ENCODE measurements at places on chromosomes 5 and 9.

GRCh38 chr5:12896086-12896485, 991.8 kb upstream of the CTNND2 start:
- no peak for DNase-seq

DNA sequence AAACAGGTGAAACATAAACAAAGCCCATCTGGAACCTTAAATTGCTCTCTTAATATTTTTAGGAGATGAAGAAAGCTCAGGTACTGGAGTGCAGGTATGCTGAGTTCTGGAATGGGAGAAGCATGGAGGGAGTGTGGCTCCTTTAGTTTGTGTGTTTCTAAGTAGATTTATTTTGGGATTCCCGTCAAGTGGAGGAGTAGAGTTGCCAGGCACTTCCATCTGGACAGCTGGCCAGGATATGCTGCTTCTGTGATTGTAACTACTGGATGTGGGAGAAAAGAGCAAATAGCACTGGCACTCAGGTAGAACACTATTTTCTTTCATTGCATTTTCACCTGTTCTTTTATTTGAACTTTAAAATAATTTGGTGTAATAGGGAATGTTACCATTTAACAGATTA, 182.3 kb upstream of the MAST4 start:
- no peak for DNase-seq

GRCh38 chr9:99118782-99119466, 14.0 kb downstream of the TGFBR1 start:
- DNase-seq: no peak

- DNase-seq: no peak
Measured at GRCh38 chr5:15551113-15551504, 51.1 kb downstream of the FBXL7 start.

DNA sequence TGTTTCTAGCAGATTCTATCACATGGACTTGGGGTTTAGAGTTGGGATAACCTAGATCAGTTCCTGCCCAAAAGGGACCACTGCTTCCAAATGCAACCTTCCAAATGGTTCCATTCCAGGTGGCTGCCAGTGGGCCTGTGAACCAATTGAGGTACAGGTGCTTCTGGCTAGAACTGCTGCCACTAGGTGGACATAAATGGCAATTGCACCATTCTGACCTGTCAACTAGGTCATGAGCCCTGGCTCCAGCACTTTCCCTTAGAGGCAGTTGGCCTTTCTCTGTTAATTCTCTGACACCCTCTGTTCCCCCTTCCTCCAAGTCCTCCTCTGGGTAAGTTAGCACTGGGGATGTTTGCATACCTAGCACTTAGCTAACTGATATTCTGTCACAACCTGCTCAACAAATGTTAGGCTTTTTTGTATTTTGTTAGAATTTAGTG, 16.6 kb upstream of the HEMGN start:
- DNase-seq: peak; percentile 86

DNA sequence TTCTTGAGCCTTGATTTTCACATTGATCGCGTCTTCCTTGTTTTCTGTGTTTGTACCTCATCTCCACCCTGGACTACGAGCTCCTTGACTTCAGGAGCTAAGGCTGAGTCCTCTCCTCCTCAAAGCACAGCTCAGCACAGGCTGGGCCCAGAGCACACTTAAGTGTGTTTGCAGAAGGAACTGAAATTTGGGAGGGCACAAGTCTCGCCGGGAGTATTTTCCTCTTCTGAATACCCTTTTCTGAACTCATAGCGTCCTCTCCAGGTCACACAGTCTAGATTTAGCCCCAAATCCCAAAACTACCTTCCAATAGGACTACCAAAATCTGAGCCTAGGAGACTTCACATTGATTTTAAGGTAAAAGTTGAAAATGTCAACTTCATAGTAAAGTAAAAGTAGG, 41.6 kb downstream of the TSTD2 start:
- no peak for DNase-seq

DNA sequence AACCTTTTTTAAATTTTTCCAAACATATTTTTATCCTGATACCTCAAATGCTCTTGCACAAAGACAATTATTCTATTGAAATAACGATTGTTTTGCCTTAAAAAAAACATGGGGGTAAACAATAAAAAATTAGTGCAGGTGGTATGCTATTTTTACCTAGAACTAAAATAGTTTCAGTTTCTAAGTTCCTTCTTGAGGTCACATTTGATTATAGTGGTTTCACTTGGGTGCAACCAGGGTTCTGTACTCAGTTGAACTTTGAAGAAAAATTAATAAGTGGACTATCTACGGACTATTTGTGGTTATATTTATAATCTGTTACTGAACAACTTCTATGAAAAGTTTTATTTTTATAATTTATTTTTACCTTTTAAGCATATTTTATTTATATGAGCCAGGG, 387.1 kb upstream of the IZUMO3 start:
- no peak for DNase-seq

DNA sequence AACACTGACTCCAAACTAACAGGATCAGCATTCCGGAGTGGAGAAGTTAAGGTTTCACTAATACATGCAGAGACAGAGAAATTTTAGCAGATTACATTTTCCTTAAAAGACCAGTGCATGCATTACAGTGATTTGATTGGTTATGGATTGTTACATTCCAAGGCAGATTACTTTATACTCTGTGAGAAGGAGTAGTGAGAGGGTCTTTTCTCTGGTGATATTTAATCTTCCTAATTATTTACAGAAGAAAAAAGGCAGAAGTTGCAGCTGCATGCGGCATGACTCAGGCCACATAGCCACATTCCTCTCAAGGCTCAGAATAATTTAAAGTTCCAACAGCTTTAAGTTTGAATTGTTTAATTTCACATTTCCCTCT, 53.0 kb upstream of the PDZD2 start:
- DNase-seq: no peak

- no peak for DNase-seq
Measured at GRCh38 chr5:139788294-139788910, 7.2 kb upstream of the PSD2 start.

DNA sequence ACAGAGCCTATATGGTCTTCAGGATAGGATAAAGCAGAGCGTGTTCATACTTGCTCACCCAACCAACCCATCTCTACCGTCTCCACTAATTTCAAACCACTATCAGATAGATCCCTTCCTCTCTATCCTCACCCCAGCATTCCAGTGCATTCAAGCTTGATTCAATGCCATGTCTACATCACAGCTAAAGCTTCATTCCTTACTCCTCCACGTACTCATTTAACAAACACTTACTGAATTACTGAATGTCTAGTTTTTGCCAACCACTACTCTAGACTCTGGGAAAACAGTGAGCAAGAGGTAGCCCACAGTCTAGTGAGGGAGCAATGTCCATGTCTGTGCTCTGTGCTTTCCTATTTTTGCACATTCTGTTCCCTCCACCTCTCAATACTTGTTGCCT, 163.5 kb upstream of the MSX2 start:
- no peak for DNase-seq

DNA sequence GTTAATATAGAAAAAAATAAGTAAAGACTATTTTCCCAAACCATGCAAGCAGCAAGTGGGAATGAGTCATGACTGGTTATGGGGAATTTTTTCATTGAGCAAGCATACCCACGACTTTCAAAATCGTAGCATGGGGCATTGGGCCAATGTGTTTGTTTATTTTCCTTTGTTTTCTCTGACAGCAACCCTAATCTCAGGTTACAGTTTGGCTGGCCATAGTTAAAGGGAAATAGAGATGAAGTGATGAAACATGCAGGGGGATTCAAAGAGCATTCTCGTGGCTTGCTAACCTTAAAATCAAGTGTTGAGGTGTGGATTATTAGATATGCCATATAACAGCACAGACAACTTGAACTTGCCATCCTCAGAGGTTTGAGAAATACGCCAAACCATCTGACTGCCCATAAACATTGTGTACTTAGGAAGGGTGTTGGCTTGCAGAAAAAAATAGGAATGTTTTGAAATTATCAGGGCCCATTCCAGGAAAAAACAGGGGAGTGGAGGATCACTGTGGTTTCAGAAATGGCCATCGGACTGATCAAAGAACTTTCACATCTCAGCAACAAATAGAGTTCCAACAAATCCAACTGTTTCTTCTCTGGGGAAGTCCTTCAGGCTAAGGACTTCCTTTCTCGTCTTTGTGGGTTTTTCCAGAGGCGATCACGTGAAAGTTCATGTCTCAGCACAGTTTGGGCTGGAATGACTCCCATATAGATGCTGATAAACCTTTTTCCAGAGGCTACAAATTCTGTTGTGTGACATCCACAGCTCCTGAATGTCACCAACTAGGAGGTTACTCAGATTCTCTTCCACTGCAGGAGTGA, 259.1 kb downstream of the SYK start:
- DNase-seq: no peak

- no peak for DNase-seq
Measured at GRCh38 chr5:41482715-41483114, 27.7 kb downstream of the PLCXD3 start.

GRCh38 chr9:126411948-126412284, 85.3 kb downstream of the MVB12B start:
- no peak for DNase-seq

DNA sequence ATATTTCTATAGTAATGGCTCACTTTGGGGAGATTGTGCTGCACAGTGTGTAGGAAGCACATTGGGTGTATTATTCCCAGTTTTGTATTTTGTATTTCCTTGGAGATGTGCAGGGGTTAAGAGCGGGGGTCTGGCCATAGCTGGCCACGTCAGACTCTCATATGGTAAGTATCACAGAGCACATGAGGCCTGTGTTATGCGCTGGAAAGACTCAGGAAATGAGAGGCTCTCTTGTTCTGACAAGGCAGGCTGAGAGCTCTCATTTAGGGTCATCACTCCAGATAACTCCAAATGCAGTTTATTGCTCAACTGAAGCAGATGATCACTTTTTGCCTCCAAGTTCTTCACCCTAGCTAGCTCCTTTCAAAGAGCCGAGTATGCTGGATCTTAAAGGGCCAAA, 205.7 kb downstream of the NTRK2 start:
- no peak for DNase-seq

GRCh38 chr5:38455796-38456330, 100.6 kb downstream of the LIFR start:
- no peak for DNase-seq

GRCh38 chr5:36606428-36607113, at the start of gene SLC1A3:
TSS of gene SLC1A3 (plus strand) at chr5:36606606. CDS start at chr5:36608424, 1,818 bp downstream.
- peak; percentile 85 for DNase-seq

- DNase-seq: no peak
Measured at GRCh38 chr5:1087428-1087827, 24.4 kb downstream of the SLC12A7 start.

- peak; percentile 20 for DNase-seq
Measured at GRCh38 chr5:127934791-127935256, 148.7 kb upstream of the SLC12A2 start.

GRCh38 chr9:37374892-37375291, 47.6 kb upstream of the GRHPR start:
- no peak for DNase-seq

- DNase-seq: no peak
Measured at GRCh38 chr5:153421676-153422075, 68.8 kb upstream of the GRIA1 start.

- no peak for DNase-seq
Measured at GRCh38 chr5:167837127-167837526, 454.3 kb upstream of the WWC1 start.

DNA sequence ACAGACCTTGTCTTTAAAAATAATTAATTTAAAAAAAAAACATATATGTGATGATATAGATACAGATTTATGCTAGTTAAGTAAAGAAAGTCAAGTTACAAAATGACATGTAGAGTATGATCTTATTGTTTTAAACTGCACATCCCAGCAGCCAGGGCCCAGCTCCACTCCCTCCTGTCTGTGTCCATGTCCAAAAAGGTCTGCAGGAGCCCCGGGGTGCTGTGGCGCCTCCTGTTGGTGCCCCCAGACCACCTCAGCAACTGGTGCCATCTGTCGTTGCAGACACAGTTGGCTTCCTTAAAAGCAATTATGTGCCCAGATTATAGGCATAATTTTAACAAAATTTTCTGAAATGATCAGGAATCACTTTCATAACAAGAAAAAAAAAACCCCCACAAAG, 33.3 kb downstream of the IPPK start:
- no peak for DNase-seq

DNA sequence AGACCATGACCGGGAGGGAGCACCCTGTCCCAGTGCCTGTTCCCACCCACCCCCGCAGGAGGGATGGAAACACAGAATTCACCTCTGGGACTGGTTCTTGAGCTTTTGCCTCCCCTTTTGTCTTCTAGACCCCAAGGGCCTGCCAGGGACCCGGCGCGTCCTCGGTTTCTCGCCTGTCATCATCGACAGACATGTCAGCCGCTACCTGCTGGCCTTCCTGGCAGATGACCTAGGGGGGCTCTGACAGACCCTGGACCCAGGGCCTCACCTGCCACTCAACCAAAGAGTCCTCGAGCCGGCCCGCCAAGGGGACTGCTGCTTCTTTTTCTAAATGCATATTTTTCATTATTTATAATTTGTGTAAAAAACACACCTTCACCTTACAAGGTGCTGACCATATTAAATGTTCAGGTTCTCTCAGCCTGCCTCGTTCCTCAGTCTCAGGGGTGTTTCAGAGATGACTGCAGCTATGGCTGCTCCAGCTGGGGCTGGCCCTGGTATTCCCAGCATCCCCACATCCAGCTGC, 16.9 kb downstream of the CARD19 start:
- no peak for DNase-seq

GRCh38 chr9:137989999-137990715, 112.6 kb downstream of the CACNA1B start:
- no peak for DNase-seq

- peak; percentile 24 for DNase-seq
Measured at GRCh38 chr5:128538250-128539037, 399 bp upstream of the FBN2 start.

DNA sequence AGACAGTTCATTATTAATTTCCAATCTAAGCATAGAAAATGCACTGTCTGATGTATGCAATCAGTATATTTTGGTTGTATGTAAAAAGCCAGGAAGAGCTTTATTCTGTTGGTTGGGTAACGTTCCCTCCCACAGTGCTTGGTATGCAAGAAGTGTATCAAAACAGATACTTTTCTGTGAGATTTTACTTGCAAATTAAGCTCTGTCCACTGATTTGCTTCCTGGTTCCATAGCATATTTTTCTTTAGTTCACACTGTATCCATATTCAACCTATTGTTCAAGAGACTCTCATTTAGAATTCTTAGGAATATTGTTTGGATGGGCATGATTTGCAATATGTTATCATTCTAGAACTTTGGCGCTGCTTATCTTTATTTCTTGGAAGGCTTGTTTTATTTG, 47.4 kb downstream of the RNF180 start:
- no peak for DNase-seq

Measured in WERI-Rb-1 (cell line).